ENCODE measurements at places on chromosomes 3 and 15.

- DNase-seq, result peak; percentile 76
Measured at GRCh38 chr15:75872403-75872990, 29.2 kb downstream of the UBE2Q2 start.

DNA sequence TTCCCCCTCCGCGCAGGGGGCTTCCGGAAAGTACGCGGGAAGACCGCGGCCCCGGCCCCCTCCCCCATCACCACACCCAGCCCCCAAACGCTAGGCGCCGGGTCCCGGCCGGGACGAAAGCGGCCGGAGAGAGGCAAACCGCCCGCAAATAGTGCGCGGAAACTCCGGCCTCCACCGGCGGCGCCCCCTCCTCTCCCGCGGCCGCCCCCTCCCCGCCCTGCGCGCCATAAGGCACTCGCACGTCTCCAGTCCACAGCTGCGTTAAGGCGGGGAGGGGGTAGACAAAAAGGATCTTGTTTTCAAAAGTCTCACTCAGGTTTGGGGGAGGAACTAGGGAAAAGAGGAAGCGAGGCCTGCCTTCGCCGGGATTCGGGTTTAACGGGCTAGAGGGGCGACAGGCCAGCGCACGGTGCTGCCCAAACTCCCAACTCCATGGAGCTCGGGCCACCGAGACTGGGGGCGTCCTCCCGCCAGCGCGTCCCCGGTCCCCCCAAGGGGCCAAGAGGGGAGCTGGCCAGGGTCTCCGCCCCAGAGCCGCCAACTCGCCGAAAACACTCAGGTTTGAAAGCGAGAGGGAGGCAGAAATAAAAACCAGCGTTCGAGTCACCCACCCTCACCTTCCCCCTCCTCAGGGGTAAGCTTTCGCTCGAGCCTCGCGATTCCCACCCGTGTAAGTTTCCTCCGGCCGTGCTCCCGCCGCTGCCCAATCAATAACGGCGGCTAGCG is 1.8 kb downstream of the ANP32A start:
- DNase-seq, result peak; percentile 59

DNA sequence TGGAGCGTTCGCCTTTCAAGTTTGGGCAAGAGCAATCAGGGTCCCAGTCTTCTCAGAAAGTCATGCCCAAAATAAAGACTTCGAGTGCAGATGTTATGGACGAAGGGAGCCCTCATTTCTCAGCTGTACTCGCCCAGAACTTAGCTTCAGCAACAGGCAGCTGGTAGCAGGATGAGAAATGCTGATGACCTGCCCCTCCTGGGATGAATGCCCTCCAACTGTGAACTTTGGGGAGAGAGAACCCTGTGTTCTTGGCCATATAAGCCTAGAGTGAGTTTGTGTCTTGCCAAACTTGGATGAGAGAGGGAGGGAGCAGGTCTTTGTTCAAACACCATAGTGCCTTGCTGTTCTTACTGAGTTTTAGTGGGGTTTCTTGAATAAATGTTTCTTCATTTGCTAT is 400.3 kb downstream of the LRTM1 start:
- DNase-seq, result no peak

DNA sequence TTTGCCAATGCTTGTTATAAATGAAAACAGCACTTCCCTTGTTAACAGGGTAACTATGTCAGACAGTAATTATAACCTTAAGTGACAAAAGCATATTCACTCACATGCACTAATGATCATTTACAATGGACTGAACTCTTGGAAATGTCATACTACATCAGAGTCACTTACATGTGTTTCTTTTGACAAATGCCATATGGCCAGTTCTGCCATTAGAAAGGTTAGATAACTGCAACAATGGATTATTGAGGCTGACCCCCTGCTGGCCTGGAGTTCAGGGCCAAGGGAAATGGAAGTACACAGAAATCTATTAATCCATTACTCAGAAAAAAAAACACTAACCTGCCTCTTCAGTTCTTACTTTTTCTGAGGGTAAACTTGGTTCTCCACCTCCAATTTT is 313.4 kb downstream of the CNTN3 start:
- DNase-seq, result no peak

GRCh38 chr3:52289338-52289746 is 1.7 kb downstream of the GLYCTK start:
- DNase-seq, result peak; percentile 85

DNA sequence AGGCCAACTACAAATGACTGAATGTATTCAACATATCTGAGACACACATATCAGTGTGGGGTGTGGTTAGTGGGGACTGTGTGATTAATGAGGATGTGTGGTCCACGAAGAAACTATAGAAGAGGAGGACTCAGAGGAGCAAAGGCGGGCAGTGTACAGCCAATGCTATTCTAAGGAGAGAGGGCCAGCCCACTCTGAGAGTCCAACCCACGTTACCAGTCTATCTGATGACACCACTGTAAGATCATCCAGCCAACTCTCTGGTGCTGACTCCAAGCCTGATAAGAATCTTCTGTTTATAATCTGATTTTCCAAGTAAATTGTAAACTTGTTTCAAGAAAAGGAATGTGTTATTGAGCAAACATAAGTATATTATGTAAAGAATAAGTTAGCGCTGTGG is 47.2 kb downstream of the MCF2L2 start:
- DNase-seq, result peak; percentile 68

DNA sequence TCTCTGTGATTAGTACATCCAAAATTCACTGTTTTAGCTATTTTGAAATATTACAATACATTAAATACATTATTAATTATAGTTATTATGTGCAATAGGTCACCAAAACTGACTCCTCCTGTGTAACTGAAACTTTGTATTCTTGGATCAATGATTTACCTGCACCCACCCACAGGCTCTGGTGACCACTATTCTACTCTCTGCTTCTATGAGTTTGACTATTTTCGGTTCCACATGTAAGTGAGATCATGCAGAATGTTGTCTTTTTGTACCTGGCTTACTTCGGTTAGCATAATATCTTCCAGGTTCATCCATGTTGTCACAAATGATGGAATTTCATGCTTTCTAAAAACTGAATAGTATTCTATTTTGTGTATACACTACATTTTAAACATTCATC is 43.8 kb downstream of the SLC2A2 start:
- DNase-seq, result no peak

GRCh38 chr3:169542331-169542751 is 121.2 kb downstream of the MECOM start:
- no peak for DNase-seq

- no peak for DNase-seq
Measured at GRCh38 chr3:71680603-71681002, 44.6 kb downstream of the EIF4E3 start.

DNA sequence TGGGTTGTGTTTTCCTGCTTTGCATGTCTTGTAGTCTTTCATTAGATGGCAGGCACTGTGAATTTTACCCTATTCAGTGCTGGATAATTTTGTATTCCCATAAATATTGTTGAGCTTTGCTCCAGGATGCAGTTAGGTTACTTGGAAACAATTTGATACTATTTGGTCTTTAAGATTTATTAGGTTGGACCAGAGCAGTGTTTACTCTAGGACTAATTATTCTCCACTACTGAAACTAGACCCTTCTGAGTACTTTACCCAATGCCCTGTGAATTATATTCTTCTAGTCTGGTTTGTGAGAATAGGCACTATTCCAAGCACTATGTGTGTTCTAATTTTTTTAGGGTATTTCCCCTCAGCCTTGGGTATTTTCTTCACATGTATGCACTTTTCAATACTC is 37.8 kb upstream of the TASOR start:
- DNase-seq, result no peak

- DNase-seq, result no peak
Measured at GRCh38 chr3:140726066-140726465, 48.2 kb downstream of the TRIM42 start.

DNA sequence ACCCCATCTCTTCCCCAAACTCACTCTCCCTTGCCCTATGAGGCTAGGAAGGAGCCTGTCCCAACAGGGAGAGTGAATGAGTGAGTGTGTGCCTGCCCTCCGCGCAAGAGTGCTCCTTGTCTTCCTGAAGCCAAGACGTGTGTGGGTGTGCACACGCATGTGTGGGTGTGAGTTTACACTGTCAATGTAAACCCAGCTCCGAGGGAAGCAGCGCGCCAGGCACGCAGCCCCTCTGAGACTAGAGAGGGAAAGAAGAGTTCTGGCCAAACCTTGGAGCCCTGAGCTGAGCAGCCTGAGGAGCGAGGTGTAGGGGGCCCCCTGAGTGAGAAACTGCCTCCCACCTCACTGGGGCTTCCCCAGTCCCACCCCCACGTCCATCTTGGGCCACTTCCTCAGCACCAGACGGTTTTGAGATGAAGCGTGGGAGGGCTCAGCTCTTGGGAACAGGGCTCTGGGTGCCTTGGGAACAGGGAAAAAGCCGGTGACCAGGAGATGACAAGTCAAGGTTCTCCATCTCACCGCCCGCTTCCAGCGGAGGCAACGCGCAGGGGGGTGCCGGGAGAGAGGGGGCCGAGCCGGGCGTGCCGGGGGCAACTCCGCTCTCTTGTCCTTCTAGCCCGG is 5.1 kb downstream of the MECOM start:
- DNase-seq, result no peak

GRCh38 chr15:101346928-101347327 is 51.9 kb upstream of the SNRPA1 start:
- DNase-seq, result no peak

GRCh38 chr3:178389258-178389657 is 147.0 kb upstream of the KCNMB2 start:
- no peak for DNase-seq

DNA sequence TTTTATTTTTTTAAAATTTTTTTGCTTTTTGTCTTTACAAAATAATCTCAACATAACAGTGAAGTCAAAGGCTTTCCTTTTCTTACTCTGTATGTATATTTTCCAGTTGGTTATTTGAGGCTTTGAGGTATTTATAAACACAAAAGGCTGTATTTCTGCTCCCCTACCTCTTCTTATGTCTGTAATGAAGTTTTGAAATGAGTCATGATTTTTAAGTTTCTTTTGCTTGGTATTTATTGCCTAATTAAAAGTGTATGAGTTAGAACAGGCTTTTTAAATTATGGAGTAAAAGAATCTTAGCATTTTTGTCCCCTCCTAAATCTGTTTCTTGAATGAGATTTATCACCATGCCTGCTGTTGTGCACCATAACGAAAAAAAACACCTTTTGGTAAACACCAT is 66.0 kb downstream of the DCUN1D1 start:
- DNase-seq, result no peak

- DNase-seq, result no peak
Measured at GRCh38 chr3:73557986-73558726, 66.6 kb downstream of the PDZRN3 start.

- peak; percentile 49 for DNase-seq
Measured at GRCh38 chr3:182979103-182979673, 1.1 kb downstream of the DCUN1D1 start.

GRCh38 chr3:6921066-6921465 is 60.2 kb downstream of the GRM7 start:
- no peak for DNase-seq

DNA sequence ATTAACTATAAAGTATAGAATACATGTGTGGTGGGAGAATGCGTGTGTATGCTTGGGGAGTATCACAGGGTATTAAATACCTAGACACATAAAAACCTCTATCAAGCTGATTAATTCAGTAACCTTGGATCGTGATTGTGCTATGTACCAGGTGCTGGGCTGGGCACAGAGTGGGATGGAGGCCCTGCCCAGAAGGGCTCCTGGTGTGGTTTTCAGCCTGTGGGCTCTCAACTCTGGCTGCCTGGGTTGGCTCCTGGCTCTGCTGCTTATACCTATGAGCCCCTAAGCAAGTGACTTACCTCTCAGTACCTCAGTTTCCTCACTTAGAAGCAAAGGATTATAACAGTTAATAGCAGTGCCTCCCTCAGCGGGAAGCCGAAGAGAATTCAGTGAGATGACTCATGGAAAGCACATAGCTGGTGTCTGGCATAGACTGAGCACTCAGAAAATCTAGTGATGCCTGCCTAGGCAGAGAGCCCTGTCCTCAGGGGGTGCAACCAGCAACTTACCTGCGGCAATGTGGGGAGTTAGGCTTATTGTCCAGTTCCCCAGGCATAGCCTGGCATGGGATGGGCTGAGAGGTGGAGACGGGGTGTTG is 90.6 kb upstream of the MYZAP start:
- DNase-seq, result no peak

- DNase-seq, result peak; percentile 48
Measured at GRCh38 chr3:131072099-131072559, 45.5 kb downstream of the NEK11 start.

- DNase-seq, result peak; percentile 80
Measured at GRCh38 chr15:90300988-90301706, 35.7 kb downstream of the NGRN start.

DNA sequence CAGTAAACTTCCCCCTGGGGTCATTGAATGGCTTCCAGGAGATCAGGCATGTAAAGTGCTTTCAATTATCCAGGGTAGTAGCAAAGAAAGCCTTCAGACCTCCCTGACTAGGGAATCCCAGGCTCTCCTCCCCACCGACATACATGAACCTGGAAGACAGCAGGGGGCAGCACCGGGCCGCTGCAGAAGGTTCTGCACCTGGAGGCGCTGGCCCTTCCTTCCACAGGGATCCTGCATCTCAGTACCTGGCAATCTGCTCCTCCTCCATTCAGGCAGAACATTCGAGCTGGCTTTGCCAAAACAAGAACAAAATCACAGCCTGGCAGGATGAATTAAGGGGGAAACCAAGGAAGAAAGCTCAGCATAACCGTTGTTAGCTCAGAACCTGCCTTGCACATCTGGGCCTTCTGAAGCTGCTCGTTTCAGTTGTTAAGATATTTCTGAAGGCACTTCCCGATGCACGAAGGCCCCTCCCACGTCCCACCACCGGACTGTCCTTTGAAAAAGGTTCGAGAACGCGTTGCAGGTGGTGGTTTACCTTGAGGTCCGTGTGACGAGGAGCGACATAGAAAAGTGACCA is 237.7 kb downstream of the SLCO3A1 start:
- no peak for DNase-seq

DNA sequence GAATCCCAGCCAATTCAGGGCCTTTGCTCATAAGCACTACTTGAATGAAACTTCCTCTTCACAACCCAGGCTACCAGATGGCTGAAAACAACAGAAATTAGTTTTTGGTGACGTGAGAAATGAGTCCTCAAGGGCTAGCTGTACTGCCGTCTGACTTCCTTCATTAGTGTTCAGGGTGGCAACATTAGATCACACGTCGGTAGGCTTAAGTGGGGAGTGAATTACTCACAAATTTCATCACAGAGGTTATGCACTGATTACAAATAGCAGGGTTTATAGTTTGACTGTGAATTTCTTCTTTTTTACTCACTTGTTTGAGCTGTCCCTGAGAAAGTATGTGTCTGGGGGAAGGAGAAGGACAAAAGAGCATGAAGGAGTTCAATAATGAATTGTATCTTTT is 397.2 kb downstream of the GAP43 start:
- no peak for DNase-seq
